ENCODE measurements at places on chromosomes 1 and 21.
A peak's percentile ranks its signal among the peaks of the same experiment; 100 is the strongest.

DNA sequence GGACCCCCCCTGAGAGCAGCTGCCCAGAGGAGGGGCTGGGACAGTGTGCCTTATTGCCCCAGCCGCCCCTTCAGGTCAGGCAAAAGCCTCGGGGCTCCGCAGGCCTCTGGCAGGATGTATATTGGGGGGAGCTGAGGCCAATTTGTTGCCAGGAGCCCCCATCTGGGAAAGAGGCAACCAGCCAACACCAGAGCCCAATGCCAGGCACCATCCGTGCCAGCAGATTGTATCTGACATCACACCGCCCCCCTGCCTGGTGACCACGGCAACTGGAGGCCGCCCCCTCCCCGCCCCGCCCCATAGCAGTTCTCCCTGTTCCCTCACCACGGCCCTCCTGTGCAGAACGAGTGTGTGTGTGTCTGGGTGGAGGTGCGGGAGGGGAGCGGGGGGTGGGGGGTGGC is 3.6 kb upstream of the PLEKHG5 start:
- peak; percentile 41 for DNase-seq

- DNase-seq: no peak
Measured at GRCh38 chr1:111761717-111762116, 6.0 kb downstream of the DDX20 start.

GRCh38 chr1:193533853-193534252 is 347.4 kb upstream of the B3GALT2 start:
- DNase-seq: peak; percentile 79

DNA sequence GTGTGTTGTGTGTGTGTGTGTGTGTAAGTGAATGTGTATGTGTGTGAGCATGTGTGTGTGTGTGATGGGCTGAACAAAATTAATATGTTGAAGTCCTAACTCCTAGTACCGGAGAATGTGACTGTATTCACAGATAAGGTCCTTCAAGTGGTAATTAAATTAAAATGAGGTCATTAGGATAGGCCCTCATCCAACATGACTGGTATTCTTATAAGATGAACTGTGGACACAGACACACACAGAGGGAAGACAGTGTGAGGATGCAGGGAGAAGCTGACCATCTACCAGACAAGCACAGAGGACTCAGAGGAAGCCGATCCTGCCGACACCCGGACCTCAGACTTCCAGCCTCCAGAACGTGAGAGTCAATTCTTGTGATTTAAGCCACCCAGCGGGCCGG is 91.2 kb upstream of the PGBD5 start:
- DNase-seq: no peak

GRCh38 chr1:150472601-150473200 is 14.5 kb upstream of the TARS2 start:
- DNase-seq: no peak

DNA sequence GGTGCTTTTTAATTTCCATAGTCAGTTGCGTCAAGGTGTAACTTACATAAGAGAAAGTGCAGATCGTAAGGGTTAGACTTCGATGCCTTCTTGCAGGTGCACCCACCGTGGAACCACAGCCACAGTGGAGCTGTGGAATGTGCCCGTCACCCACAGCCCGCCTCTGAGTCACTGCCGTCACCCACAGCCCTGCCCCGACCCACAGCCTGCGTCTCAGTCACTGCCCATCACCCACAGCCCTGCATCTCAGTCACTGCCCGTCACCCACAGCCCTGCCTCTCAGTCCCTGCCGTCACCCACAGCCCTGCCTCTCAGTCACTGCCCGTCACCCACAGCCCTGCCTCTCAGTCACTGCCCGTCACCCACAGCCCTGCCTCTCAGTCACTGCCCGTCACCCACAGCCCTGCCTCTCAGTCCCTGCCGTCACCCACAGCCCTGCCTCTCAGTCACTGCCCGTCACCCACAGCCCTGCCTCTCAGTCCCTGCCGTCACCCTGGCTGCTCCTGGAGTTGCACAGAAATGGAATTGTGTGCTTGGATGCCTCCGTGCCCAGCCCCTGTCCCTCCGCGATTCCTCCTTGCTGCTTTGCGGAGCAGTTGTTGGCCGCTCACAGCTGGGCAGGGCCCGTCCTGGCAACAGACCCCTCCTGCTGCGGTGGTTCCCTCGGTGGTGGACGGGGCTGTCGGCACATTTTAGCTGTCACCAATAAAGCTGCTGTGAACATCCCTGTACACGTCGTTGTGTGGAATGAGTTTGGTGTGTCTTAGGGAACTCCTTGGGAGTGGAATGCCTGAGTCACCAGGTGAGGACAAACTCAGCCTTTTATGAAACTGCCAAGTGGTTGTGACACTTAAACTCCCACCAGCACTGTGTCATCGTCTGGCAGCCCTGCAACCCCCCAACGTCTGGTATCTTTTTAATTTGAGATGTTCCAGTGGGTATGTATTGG is 44.9 kb upstream of the COL6A2 start:
- no peak for DNase-seq

DNA sequence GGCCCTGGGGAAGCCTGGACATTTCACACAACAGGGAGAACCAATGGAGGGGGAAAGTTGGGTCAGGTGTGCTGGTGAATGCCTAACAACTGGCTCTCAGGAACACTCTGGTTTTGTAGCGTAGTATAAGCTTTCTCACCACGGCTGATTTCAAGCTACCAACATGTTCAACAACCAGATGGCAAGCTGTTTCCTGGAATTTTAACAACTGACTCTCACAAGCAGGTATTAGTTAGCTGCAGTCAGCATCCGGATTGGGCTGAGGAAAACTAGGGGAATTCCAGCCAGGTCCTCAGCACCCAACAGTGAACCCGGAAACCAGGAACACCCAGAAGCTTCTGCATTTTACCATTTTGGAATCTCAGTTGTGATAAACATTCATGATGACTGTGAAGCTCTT is 162.3 kb upstream of the CAMK1G start:
- no peak for DNase-seq

DNA sequence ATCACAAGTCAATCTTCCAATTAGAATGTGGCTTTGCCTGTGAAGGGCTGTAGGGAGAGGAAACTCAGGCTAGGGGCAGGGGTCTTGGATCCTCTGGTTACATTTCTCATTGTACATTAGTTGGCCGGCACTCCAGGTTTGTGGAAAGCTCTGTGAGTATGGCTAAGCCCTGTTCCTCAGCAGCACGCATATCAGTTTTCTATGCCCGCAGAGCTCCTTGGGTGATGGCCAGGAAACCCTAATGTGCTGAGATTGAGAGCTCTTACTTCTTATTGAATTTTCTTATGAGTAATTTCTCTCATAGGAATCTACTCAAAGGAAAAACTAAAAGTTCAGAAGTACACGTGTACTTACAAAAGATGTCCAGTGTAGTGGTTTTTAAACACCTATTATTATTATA is 30.7 kb upstream of the STMN1 start:
- peak; percentile 22 for DNase-seq

- DNase-seq: no peak
Measured at GRCh38 chr1:155261493-155261851, 688 bp downstream of the SCAMP3 start.

GRCh38 chr1:246121533-246121932 is 385.5 kb downstream of the SMYD3 start:
- DNase-seq: no peak

GRCh38 chr1:10975567-10976326 is 36.7 kb upstream of the TARDBP start:
- DNase-seq: peak; percentile 93

DNA sequence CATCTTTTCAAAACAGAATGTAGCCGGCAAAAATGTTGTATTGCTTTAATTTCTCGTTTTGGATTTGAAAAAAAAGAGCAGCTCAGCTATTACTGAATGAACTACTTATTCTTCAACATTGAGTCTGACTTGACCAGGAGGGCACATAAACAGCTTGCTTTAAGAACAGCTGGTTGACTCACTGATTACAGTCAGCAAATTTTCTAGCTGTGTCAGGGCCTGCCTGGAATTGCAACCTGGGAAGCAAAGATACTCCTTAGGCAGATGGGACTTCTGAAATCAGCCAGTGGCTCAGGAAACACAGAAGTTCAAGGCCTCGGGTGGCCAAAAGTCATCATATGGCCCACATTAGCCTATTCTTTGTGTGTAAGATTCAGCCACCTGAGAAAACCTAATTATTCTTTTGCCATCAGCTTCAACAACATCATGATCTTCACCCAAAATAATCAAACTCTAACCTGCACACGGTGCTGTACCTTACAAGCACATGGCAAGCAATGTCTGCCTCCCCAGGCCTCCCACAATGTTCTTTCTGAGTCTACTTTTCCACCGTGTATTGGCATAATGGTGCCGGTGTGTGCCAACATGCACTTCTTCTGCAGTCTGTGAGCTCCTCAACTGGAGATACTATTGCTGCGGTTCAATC is 307.2 kb downstream of the HHIPL2 start:
- no peak for DNase-seq

- DNase-seq: no peak
Measured at GRCh38 chr1:156675210-156676113, 1.7 kb downstream of the NES start.

GRCh38 chr1:175580841-175581240 is 162.6 kb downstream of the TNR start:
- no peak for DNase-seq

DNA sequence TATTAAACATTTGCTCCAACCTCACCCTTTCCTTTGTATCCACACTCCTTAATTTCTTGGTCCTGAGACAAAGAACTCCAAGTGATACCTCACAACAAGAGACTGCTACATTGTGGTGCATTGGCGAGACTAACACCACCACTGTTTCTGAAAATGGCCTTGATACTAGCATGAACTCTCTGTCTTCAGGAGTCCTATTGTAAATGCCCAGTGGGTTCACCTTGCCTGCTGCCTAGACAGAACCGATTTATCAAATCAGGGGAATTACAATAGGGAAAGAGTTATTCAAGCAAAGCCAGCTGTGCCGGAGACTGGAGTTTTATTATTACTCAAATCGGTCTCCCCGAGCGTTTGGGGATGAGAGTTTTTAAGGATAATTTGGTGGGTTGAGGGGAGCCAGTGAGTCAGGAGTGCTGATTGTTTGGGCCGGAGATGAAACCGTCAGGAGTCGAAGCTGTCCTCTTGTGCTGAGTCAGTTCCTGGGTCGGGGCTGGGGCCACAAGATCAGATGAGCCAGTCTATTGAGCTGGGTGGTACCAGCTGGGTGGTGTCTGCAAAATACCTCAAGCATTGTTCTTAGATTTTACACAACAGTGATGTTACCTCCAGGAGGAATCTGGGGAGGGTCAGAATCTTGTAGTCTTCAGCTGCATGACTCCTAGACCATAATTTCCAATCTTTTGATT is 83.1 kb downstream of the DESI2 start:
- no peak for DNase-seq

DNA sequence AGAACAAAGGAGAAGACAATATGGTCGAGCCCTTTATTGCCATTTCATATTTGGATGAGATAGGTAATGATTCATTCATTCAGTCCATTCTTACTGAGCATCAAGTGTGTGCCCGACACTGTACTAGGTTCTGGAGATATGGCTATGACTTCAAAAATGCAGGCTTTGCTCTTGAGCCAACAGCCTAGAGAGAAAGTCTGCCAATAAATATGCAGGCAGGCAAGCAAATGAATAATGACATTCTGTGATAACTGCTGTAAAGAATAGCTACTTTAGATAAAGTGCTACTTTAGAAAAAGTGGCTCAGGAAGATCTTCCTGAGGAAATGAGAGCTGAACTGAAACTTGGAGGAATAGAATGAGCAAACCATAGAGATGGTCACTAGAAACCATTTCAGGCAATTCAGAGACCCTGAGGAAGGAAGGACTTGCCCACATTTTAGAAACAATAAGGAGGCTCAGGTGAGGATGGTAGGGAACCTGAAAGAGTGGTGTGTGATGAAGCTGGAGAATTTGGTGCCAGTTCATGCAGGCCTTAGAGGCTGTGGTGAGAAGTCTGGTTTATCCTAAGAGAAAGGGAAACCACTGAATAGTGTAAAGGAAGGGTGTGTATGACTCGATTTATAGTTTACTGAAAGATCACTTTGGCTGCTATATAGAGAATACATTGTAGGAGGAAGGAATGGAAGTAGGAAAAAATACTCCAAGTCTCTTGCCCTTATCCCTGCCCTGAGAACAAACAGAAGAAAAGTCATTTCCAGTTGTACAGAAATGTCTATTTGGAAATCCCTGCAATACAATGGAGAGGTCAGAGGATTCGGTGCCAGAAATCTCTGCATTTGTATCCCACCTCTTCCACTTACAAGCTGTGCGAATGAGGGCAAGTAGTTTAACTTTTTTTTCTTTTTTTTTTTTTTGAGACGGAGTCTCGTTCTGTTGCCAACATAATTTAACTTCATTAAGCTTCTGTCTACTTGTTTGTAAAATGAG is 167.9 kb downstream of the VPS13D start:
- DNase-seq: no peak

DNA sequence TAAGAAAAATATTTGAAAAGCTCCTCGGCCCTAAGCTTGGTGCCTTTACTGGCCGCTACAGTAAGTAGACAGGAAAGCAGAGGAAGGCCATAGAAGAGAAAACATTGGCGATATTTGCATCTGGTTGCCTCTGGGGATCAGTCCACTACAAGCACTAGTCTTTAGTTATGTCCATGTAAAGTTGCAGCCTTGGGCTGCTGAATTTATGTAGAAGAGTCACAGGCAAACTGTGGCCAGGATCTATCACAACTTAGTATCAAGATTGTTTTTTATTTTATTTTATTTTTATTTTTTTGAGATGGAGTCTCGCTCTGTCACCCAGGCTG is 228.7 kb upstream of the CAMK1G start:
- no peak for DNase-seq

DNA sequence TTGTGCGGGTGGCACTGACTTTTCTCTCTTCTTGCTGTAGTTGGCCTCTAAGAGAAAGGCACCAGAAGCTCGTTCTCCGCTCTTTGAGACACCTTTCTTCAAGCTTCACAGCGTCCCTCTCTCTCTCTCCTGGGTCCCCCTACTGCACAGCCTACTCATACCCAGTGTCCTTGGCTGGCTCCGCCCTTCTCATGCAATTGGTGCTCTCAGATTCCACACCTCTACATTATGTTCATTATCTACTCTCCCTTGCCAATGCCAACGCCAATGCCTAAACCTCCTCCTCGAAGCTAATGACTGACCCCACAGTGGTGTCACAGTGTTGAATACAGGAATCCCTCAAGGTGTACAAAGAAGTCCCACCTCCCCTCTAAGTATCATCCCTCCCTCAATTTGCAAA is 4.8 kb upstream of the DNAJC28 start:
- no peak for DNase-seq

DNA sequence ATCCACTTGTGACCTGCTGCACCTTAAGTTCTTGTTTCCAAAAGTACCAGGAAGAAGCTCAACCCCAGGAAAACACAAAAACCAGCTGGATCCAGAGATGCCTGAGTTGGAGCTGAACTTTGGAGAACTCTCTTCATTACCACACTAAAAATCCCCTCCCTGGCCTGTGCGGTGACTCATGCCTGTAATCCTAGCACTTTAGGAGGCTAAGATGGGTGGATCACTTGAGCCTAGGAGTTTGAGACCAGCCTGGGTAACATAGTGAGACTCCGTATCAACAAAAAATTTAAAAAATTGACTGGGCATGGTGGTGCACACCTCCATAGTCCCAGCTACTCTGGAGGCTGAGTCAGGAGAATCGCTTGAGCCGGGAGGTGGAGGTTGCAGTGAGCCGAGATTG is 6.2 kb downstream of the MAP1LC3C start:
- DNase-seq: no peak
